ENCODE measurements at places on chromosomes 16 and 17. TPM values are rescaled to one million over a fixed set of nuclear protein-coding genes. Genes with fewer than 3 reads are reported as not detected.

Gene ZFPM1
- 1.4 TPM for total RNA-seq

Gene CES5A
- total RNA-seq, result not detected

Gene VMO1
- total RNA-seq, result not detected

Gene C17orf50
- not detected for total RNA-seq

Gene SLC38A8
- total RNA-seq, result not detected

Gene HYDIN
- not detected for total RNA-seq

Gene ECI1
- total RNA-seq, result 73.8 TPM

Gene C16orf86
- total RNA-seq, result not detected

Gene OTOP2
- not detected for total RNA-seq

Gene CLEC10A
- not detected for total RNA-seq

Gene WNK4
- total RNA-seq, result 0.34 TPM

Gene NOD2
- total RNA-seq, result not detected

Gene NPIPA3
- total RNA-seq, result 0.72 TPM

Gene FAM20A
- total RNA-seq, result not detected

Gene ABCA10
- total RNA-seq, result 0.19 TPM

Gene DGKE
- 7.1 TPM for total RNA-seq

Gene TAOK2
- 45.4 TPM for total RNA-seq

Gene RAP1GAP2
- total RNA-seq, result 6.4 TPM

Gene STH
- total RNA-seq, result not detected

Gene PYY
- not detected for total RNA-seq

Gene KNOP1
- 47.7 TPM for total RNA-seq

Gene HELZ
- total RNA-seq, result 44.1 TPM

Gene ASGR1
- 0.86 TPM for total RNA-seq

Gene HEATR9
- total RNA-seq, result not detected

Gene CCL17
- 14.2 TPM for total RNA-seq

Gene CPHXL2
- not detected for total RNA-seq

Gene C16orf92
- total RNA-seq, result not detected

Gene GRIN2C
- total RNA-seq, result 0.69 TPM

Gene CLEC19A
- total RNA-seq, result 0.38 TPM

Gene TMEM238L
- not detected for total RNA-seq

Gene BAHCC1
- total RNA-seq, result 2.0 TPM

Gene LGALS9B
- not detected for total RNA-seq

Gene CCDC102A
- total RNA-seq, result 16.5 TPM

Gene TBC1D26
- not detected for total RNA-seq

Gene LCAT
- 16.7 TPM for total RNA-seq

Gene ST6GALNAC1
- total RNA-seq, result not detected

Gene NPIPB13
- total RNA-seq, result 0.50 TPM

Gene INCA1
- 0.88 TPM for total RNA-seq

Gene KCNJ16
- not detected for total RNA-seq

Gene CACNG4
- total RNA-seq, result 17.2 TPM

Gene HBQ1
- not detected for total RNA-seq

Gene TMEM107
- total RNA-seq, result 39.3 TPM

Gene SLC5A10
- total RNA-seq, result 0.22 TPM

Gene NKIRAS2
- total RNA-seq, result 51.8 TPM

Gene SETD1A
- 3.5 TPM for total RNA-seq

Gene ARMC7
- total RNA-seq, result 6.0 TPM

Gene MMP28
- 0.57 TPM for total RNA-seq

Gene GNGT2
- not detected for total RNA-seq

Gene CLEC3A
- not detected for total RNA-seq

Gene KRTAP9-2
- not detected for total RNA-seq

Gene GUCY2D
- total RNA-seq, result not detected

Gene LYZL6
- not detected for total RNA-seq

Gene CDK3
- total RNA-seq, result 5.7 TPM

Gene KRT27
- not detected for total RNA-seq

Gene HOXB4
- 6.3 TPM for total RNA-seq

Gene GRAP
- 0.02 TPM for total RNA-seq

Gene SCN4A
- 0.02 TPM for total RNA-seq

Gene KRTAP3-1
- not detected for total RNA-seq

Gene TBC1D28
- total RNA-seq, result 0.12 TPM
